ENCODE measurements at places on chromosomes 6 and 20.

- DNase-seq: no peak
Observed at GRCh38 chr6:105596284-105596755, 193.4 kb upstream of the PREP start.

- DNase-seq: no peak
Observed at GRCh38 chr6:133108419-133108818, 132.7 kb upstream of the EYA4 start.

GRCh38 chr6:56528412-56528841, 114.3 kb downstream of the DST start:
- no peak for DNase-seq

GRCh38 chr20:32976746-32977145, 27.5 kb downstream of the SUN5 start:
- DNase-seq: no peak

DNA sequence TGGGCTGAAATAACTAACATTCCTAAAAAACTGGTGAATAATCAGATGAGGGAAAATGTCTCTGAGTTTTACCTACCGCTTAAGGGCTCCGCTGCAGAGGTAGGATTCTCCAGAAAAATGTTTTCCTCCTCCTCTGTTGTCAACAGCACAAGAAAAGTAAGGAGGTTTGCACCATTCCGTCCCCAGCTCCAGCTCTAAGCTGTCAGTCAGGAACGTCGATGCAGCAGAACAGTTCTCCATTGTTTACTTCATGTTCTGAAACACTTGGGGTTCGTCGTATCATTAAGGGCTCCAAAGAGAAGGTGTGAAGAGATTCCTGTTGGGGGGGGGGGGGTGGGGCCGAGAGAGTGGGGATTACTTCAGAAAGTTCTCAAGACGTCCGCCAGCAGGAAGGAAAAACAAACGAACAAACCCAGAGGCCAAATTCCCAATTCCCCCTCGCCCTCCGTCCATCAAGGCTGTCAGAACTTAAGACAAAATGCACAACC, 734 bp downstream of the MMS22L start:
- no peak for DNase-seq

- DNase-seq: no peak
Observed at GRCh38 chr20:54346276-54346675, 129.1 kb upstream of the DOK5 start.

- no peak for DNase-seq
Observed at GRCh38 chr6:138622967-138623366, 123.7 kb upstream of the NHSL1 start.

GRCh38 chr6:23224540-23224939, 655.2 kb downstream of the HDGFL1 start:
- DNase-seq: no peak

DNA sequence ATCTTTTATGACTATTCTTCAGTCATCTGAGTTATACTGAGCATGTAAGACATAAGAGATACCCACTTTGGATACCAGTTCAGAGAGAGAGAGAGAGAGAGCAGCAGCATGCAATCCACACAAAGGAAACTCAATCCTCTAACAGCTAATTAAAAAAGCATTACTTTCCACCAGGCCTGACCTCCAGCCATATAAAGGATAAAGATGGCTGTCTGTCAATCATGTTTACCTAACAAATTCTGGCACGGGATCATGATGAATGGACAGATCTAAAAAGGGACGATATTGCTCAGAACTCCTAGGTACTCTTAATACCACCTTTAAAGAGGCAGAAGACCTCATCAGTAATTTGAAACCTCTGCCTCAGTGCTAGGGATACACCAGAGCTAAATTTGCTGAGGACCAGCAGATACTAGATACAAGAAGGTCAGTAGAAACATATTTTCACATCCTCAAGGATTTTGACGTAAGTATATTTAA, 159.2 kb downstream of the RPS12 start:
- DNase-seq: no peak

DNA sequence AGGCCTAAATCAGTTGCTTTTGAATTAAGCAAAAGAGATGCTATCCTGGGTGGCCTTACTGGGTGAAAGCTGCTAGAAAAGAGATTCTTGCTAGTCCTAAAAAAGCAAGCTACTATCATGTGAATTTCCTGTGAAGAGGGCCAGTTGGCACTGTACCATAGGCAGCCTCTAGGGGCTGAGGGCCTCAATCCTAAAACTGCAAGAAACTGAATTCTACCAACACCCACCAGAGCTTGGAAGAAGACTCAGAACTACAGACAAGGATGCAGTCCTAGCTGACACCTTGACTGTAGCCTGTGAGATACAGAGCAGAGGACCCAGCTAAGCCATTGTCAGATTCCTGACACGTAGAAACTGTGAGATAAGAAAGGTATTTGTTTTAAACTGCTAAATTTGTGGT, 24.5 kb downstream of the CLIC5 start:
- DNase-seq: no peak

DNA sequence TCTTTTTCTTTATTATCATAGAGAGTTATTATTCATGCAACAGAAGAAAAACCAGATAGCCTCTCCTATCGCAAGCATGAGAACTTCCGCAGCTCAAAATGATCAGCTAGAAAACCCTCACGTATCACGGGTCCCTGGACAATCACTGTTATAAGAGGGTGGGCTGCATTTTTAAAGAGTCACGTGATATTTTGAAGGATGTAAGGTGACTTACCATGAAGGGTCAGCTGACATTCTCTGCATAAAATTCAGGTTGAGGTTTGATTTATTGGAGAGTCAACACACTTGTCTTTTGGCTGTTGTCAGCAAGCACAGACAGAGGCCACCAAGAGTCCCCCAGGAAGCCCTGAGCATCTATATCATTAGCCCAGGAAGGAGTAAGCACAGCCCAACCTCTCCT, 39.5 kb downstream of the ID4 start:
- DNase-seq: no peak

DNA sequence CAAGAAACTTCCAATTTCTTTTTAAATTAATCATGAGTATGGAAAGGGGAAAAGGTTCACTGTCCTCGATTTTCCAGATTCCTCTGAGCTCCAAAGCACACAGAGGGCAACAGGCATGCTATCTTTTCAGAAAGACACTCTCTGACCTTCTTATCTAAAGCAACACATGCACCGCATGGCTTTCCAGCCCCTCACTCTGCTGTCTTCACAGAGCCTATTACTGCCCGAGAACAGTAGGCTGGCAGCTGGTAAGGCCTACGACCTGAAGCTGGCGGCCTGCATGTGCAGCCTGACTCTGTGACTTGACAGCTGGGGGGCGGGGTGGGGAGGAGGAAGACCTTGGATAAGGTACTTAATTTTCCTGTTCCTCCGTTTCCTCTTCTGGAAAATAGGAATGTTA, 86.3 kb downstream of the ELOVL4 start:
- DNase-seq: no peak

- DNase-seq: no peak
Observed at GRCh38 chr6:150301846-150302519, 66.8 kb upstream of the IYD start.

DNA sequence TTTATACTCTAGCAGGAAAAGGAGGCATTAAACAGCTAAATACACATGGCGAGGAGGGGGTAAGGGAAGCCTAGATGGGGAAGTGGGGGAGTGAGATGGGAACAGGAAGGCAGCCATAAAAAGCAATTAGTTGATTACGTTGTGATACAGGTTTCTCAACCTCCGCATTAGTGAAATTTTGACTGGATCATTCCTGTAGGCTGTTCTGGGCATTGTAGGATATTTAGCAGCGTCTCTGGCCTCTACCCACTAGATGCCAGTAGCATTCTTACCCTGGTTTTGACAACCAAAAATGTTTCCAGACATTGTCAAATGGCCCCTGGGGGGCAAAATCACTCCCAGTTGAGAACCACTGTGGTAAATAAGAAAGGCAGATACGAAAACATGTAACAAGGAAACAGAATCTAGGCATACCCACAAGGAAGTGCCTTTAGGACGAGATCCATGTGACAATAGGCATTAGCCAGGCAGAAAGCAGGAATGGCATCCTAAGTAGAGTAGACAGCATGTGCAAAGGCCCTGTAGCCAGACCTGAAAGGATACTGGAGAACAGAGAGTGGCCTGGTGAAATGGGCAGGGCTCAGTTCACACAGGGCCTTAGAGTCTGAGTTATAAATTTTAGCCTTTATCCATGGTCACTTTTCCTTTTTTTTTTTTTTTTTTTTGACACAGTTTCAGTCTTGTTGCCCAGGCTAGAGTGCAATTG, 25.8 kb upstream of the PTPN1 start:
- DNase-seq: no peak

DNA sequence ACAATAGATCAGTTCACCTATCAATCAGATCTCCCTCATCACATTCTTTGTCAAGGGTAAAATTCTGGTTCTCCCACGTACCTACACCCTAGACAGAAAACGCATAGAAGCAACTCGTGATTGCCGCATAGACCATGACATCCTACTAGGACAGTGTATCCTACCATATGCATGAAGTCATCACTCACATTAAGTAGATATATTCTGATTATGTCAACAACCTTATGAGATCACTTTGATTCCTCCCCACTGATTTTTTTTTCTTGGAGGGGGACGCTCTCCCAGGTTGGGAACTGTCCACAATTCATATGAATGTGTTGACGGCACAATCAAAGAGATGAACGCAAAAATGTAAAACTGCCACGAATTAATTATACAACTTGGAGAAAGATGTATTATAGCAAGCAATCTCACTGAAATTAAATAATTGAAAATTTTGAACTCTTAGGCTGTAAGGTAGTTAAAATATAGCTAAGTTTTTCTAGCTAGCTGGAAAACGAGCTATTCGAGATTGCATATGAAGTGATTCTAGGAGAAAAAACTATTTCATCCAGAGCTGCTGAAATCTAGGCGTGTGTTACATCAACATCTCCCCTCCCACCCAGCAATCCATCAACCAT, 82.5 kb upstream of the CCDC28A start:
- DNase-seq: no peak

GRCh38 chr20:23279836-23280235, 70.8 kb upstream of the NXT1 start:
- no peak for DNase-seq

DNA sequence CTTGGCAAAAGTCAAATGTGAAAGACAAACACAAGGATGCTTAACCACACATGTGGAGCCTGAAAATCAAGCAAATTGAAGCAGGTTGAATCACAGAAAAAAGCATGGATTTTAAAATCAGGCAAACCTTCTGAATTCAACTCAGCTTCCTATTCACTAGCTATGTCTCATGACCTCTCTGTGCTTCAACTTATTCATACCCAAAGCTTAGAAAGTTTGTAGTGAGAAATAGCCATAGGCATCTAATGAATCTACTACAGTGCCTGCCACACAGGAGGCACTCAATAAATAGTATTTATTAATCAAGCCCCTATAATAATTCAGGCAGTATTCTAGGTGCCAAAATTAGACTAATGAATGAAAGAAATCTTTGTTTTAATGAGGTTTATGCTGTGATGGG, 112.2 kb upstream of the TNFAIP3 start:
- no peak for DNase-seq

DNA sequence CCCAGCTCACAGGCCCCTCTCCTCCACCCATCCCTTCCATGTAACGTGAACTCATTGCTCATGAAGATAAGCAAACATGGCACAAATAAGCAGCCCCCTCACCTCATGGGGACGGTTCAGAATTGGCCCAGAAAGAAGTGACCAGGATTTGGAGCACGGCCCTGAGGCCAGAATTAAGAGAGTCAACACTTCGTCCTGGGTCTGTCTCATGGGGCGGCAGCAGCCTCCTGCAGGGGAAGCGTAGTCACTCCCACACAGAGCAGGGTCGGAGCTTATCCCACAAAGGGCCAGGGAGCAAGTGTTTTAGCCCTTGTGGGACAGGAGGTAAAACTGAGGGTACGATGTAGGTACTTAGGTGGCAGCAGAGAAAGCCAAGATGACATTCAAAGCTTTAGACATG, 28.6 kb upstream of the DACT2 start:
- no peak for DNase-seq

GRCh38 chr6:149917679-149918078, 5.2 kb downstream of the RAET1G start:
- no peak for DNase-seq

GRCh38 chr6:108711826-108712225, 136.4 kb upstream of the ARMC2 start:
- DNase-seq: no peak

- no peak for DNase-seq
Observed at GRCh38 chr6:144106206-144106605, 10.8 kb upstream of the SF3B5 start.

- DNase-seq: no peak
Observed at GRCh38 chr6:70253923-70254322, 49.0 kb downstream of the COL9A1 start.

DNA sequence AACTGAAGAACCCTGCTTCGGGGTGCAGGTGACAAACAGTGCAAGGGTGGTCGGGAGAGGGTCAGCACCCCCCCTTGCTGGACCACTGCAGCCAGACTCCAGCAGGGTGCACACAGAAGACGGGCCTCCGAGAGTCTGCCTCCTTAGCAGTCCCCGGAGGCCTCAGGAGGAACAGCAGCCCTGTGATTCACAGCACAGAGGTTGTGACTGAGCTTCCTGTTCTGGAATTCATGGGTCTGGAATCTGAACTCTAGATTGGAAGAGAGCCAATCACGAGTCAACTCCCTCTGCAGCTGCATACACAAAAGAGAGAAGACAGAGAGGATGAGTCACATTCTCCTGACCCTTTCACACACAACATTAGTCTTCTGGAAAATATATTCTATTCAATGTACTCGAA, 249.0 kb upstream of the OPRM1 start:
- no peak for DNase-seq

DNA sequence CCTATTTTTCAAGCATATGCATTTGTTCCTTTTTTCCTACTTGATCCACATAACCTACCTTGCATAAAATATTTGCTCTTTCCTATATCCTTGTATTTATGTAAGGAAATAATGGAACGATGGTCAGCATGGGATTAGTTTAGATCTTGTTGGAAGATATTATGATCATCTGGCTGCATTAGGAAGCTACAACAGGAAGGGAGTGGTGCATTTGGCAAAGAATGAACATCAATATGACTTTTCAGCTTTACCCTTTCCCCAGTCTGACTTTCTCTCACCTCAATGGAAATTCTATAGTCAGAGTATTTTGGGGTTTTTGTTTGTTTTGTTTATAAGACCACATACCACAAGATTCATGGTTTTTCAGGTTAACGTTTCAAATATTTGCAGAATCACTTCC, 66.0 kb downstream of the HS3ST5 start:
- no peak for DNase-seq

GRCh38 chr20:20265210-20265609, 102.7 kb upstream of the INSM1 start:
- no peak for DNase-seq
